AG10803 (cell line): ENCODE measurements at places on chromosomes 3 and 15.
A peak's percentile ranks its signal among the peaks of the same experiment; 100 is the strongest.

DNA sequence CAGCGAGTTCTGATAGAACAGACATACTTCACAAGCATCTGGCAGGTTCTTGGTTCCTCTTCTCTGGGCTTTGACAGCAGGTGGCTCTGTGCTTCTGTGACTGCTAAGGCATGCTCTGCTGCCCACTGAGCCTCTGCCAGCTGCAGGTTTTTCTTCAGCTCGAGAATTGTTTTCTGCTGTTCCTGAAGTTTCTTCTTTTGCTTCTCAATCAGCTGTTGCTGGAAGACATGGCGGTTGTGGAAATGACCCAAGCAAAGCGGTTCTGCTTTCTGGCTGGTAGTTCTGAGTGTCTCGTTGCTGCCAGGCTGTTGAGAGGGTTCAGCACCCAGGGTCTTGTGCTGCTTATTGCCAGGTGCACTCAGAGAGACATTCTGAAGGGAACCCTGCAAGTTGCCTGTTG, 50.8 kb downstream of the CCDC191 start:
- DNase-seq = no peak

- DNase-seq = no peak
These were observed 39.6 kb upstream of the CTNNB1 start for GRCh38 chr3:41159588-41160189.

DNA sequence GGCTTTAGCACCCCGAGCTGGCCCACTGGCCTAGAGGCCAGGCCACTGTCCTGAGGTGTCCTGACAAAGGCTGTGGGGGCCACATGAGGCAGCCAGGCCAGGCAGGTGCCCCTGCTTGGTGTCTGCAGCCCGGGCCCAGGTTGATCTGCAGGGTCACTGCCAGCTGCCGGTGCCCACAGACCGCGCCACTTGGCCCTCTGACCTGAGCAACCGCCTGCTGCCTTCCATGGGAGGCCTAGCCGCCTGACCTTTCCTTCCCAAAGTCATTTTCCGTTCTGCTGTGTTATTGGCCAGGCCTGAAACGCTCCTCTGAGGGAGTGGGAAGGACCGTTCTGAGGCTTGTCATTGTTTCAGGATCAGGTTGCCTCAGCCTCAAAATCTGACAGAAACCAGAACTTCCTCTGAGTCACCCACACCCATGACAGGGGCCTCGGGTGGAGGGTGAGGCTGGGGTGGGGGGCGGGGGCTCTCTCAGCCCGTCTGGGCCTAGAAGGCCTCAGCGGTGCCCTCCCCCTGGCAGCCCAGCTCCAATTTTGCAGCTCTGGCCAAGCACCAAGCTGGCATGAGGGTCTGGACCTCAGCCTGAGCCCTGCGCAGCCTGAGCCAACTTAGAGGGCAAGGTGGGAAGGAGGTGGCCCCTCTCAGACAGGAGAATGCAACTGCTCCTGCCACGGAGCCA, 140.7 kb upstream of the MEF2A start:
- DNase-seq = peak; percentile 69

DNA sequence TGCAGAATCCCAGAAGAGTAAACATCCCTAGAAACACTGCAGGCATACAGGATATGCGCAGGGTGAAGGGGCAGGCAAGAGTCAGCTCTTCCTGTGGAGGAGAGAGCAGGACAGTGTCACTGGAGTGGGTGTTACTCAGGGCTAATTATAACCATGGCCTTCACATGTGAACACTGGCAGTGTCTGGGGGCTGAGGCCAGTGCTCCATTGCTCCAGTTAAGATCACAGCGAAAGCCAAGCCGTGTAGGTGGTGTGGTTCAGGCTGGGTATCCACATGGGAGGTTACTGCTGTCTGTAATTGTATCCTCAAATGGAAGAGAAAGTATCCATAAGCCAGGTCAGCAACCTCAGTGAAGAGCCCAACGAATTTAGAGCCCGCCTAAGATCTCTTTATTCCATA, 84.6 kb downstream of the MESD start:
- DNase-seq = no peak

GRCh38 chr3:128372281-128372680, 94.4 kb downstream of the DNAJB8 start:
- DNase-seq = no peak

- DNase-seq = no peak
These were observed 185.2 kb upstream of the RGMA start for GRCh38 chr15:93274257-93274656.

GRCh38 chr15:30905821-30906220, 2.1 kb downstream of the FAN1 start:
- no peak for DNase-seq

GRCh38 chr15:55694652-55695150, 48.3 kb downstream of the PRTG start:
- DNase-seq = no peak

- peak; percentile 58 for DNase-seq
These were observed 68.5 kb downstream of the TMCC1 start for GRCh38 chr3:129824926-129825541.

- peak; percentile 37 for DNase-seq
These were observed 27.2 kb downstream of the PIK3CA start for GRCh38 chr3:179175358-179175757.

GRCh38 chr3:124600765-124601164, 129.5 kb upstream of the UMPS start:
- DNase-seq = no peak

DNA sequence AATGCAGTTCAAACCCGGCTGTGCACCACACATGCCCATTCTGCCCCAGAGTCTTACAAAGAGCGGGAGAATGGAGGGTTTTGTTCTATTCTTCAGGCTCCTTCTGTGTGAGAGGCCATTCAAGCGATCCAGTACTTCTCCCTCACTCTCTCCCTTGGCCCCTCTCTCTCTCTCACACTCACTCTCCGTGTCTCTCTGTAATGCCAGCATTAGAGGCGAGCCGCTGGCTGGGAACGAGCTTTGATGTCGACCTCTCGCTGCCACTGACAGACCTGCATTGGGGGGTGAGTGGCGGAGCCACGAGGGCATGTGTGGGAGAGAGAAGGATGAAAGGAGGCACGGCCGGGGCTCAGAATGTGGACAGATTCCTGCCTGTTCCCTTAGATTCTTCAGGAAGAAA, 231.7 kb upstream of the ARRDC4 start:
- no peak for DNase-seq

DNA sequence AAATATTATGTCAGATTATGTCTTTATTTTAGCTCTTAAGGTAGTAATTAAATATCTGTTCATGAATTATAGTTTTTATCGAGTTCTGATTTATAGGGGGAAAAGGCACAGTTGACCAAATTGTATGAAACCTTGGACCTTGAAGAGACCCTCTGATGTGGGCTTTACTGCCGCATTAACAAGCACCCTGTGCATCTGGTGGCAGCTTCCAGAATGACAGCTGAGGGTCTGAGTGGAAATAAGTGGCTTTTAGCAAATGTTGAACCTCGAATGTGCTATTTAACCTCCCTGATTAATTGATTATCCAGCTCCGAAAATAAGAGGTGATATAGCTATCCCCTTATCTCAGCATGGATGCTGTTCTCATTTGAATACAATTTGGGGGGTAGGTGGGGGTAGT, 87.0 kb downstream of the TMEM108 start:
- no peak for DNase-seq

GRCh38 chr3:141933421-141934300, 57.2 kb downstream of the ATP1B3 start:
- no peak for DNase-seq

DNA sequence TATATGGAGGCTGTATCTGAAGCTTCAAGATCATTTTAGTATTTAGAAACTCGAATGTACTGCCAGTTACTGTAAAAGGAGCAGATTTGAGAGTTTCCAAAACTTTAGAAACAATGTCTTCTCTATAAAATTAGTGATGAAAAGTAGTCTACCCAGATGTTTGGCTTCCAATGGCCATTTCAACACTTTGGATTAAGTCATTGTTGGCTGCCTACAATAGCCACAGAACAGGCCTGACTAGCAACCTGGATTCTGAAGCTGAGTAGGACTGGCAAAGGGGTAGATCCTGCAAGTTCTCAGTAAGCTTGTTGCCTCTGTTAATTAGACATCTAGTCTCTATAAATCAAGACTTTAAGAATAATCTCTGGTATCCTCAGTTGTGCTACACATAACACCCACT, 239.0 kb upstream of the KCNMB2 start:
- peak; percentile 86 for DNase-seq

DNA sequence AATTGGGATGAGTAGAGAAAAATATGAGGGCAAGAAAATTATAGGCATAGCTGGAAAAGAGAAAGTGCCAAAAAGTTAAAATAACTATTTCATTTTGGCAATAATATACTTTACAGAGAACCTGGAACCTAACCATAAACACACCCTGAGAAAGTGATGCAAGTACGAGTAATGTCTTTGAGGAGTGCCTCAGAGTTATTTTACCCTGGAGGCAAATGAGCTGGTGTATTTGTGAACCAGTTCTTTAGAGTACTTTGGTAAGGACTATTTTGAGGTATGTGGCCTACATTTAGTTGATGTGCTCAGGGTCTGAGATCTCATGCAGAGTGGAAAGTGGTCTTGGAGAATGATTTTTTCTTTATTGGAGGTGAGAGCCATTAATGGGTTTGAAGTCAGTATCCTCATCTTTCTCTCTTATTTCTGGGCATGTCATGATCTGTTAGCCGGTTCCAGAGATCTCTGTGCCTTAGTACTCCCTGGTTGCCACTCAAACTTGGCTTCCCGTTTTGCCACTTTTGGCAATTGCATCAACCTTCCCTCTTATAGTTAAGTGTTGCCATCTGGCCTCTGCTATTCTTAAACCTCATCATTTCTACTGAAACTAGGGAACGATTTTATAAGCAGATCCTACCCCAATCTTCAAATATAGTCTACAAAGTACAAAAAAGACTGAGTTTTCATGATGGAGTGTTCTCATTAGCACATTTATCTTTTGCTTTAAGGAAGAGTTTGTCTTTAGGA, 145.7 kb downstream of the EPHA6 start:
- DNase-seq = peak; percentile 10

DNA sequence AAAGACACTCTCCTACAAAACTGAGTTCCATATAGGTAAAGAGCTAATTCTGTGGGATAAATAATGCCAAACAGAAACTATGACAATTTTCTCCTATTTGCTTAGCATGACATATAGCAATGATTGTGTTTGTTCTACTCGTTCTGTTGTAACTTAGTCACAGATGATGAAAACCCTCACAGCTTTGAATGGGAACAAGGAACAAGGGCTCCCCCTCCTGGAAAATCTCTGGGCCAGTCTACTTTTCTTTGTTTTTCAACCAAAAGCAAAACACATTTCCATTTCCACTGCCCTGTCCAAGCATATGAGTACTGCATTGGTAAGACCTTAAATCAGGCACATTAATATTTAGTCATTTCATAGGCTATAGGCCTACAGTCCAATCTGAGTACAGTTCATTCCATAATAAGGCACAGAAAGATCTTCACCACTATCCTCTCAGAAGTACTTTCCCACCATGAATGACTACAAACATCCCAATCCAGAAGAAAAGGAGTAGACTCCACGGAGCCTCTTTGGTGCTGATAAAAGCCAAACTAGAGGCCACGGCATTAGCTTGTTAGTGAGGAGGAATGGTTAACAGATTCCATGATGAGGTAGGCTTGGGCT, 67.1 kb downstream of the ATP8B4 start:
- DNase-seq = peak; percentile 89

DNA sequence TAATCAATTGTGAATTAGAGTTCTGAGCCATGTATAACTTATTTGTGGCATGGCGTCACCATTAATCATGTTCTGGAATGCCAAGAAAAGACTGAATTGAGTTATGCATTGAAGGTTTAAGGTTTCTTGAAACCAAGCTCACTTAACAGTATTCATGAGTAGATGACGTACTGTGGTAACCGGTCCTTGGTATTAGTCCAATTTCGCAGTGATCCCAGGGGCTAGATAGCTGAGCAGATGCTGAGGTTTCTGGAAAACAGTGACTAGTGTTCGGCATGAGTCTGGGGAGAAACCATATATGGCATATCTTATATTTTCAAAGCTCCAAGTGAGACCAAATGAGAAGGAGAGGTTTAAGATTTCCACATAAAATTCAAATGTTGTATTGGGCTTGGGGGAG, 218.3 kb upstream of the LYSMD4 start:
- DNase-seq = no peak

- DNase-seq = peak; percentile 71
These were observed 314.1 kb upstream of the TGFBR2 start for GRCh38 chr3:30292192-30292893.

- no peak for DNase-seq
These were observed 63.3 kb downstream of the ROBO2 start for GRCh38 chr3:77102951-77103769.

GRCh38 chr3:110149763-110150162, 812.4 kb upstream of the DPPA4 start:
- peak; percentile 6 for DNase-seq

DNA sequence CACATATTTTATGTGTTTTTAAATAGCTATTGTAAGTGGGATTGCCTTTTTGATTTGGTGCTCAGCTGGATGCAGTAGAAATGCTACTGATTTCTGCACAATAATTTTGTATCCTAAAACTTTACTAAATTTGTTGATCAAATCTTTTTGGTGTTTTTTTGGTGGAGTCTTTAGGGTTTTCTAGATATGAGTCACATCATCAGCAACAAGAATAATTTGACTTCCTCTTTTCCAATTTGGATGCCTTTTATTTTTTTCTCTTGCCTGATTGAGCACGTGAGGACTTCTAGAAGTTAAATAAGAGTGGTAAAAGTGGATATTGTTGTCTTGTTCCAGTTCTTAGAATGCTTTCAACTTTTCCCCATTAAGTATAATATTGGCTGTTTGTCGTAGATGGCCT, 51.3 kb downstream of the TLNRD1 start:
- DNase-seq = no peak

DNA sequence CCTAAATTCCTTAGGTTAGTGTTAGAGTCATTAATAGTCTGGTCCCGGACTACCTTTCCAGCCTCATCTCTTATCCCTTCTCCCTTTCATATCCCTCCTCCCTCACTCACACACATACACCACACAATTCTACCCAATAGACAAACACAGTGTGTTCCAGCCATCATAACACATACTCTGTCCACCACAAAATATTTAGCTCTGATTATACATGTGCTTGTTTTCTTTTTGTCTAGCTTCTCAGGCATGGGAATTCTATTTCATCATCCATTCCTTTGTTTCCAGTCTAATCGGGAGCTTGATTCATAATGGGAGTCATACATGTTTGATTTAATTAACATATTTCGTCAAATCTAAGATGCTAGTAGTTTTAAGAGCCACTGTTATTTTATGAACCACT, 161.8 kb upstream of the BFSP2 start:
- DNase-seq = peak; percentile 6

- DNase-seq = peak; percentile 64
These were observed 84.3 kb upstream of the ZNF385D start for GRCh38 chr3:21835264-21835663.

GRCh38 chr3:40642812-40643211, 118.1 kb downstream of the ZNF621 start:
- DNase-seq = no peak

GRCh38 chr3:13764161-13764560, 115.7 kb downstream of the WNT7A start:
- DNase-seq = no peak

DNA sequence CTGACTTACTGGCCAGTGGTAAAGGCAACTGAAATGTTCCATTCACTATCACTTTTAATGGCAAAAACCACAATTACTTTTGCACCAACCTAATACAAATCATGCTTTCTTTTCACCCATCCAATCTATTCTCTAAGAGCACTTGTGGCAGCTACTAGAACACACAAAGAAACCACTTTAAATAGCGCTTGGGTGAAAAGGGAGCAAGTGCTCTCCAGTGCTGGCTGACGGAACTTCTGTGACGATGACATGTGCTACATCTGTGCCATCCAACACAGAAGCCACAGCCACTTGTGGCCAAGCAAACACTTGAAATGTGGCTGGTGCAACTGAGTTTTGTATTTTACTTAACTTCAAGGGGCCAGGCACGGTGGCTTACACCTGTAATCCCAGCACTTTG, 18.9 kb downstream of the SH3BP5 start:
- DNase-seq = no peak

GRCh38 chr15:96330064-96330449, 443 bp upstream of the NR2F2 start:
- peak; percentile 85 for DNase-seq
